Activated naive CD4-positive, alpha-beta T cell treated with anti-CD3 and anti-CD28 coated beads, Interleukin-2, amount 50 U/mL, for 72 hours (primary cell): ENCODE measurements at places on chromosomes 16 and 17. TPM values are rescaled to one million over a fixed set of nuclear protein-coding genes. Genes with fewer than 3 reads are reported as not detected.

- DNase-seq, result no peak
These were observed 1.7 kb downstream of the SMIM5 start for GRCh38 chr17:75634754-75635609.

Gene IL17C
- not detected for total RNA-seq

Gene ZNF267
- 89.9 TPM for total RNA-seq

DNA sequence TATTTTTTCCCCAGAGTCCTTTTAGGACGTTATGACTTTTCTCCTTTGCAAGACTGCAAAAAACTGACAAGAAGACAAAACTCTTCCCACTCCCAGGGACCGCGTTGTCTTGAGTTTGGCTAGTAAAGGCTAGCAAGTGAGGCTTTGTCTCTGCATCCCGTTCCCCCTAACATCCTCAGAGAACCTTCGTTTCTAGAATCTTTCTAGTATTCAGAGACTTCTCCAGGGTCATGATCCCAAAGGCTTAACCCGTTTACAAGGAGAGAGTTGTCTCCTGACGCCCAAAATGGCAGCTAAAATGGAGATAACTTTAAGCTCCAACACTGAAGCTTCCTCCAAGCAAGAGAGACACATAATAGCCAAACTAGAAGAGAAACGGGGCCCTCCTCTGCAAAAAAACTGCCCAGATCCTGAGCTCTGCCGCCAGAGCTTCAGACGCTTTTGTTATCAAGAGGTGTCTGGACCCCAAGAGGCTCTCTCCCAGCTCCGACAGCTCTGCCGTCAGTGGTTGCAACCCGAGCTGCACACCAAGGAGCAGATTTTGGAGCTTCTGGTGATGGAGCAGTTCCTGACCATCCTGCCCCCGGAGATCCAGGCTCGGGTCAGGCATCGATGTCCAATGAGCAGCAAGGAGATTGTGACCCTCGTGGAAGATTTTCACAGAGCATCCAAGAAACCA, 843 bp downstream of the ZNF174 start:
- DNase-seq, result no peak

DNA sequence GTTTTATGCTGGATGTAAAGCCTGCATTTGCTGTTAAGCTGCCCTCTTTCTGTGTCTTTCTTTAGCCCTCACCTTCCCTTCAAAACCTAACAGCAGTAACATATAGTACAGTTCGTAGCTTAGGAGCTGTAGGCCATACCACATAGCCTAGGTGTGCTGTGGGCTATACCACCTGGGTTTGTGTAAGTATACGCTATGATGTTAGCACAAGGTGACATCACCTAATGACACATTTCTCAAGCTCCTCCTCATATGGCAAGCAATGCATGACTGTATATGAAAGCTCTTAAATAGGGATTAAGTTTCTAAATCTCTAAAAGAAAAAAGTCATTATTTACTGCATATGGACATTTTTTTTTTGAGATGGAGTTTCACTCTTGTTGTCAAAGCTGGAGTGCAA, 57.8 kb upstream of the TMEM97 start:
- no peak for DNase-seq

DNA sequence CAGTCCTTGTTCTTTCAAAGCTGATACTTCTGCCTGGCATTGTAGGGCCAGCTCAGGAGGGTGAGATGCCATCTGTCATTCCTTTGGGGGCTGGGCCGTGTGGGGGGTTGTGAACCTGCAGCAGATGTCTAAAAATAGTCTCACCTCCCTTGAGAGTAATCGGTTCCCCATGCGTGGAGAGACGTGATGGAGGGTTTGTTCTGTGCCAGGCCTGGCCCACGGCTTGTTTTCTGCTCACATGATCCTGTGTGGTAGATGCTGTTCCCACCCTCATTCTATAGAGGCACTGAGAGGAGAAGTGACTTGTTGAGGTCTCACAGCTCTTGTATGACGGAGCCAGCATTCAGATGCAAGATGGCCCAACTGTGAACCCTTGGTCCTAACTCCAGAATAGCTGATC, 4.6 kb downstream of the IRF8 start:
- no peak for DNase-seq
